ENCODE measurements at places on chromosomes 3 and 15.

DNA sequence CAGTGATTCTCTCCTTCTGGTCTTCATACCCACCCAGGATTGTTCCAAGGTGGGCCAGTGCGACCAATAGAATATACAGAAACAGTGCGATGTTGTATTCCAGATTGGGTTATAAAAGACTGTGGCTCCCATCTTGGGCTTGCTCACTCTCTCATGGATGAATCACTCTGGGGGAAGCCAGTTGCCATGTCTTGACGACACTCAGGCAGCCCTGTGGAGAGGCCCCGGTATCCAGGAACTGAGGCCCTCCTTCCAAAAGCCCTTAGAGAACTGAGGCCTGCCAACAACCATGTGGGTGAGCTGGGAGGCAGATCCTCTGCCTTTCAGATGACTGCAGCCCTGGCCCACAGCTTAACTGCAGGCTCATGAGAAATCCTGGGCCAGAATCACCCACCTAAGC, 57.2 kb downstream of the SH3GL3 start:
- no peak for DNase-seq

DNA sequence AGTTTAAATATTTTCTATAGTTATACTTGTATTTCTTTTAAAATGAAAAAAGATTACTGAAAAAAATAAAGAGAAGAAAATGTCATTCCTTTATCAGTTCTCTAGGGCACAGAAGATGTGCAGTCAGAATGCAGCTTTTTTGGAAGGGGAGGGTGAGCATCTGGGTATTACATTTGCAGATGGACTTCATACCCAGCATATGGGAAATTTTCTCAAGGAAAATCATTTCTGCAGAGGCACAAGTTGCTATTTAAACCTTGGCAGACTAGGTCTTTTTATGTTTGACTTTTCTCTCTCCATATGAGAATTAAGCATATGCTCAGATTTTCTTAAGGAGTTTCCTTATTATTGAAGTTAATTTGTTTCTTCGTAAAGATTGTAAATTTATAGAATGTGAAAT, 39.5 kb upstream of the ZNF385D start:
- DNase-seq, result no peak

GRCh38 chr3:48897460-48898376, 964 bp downstream of the SLC25A20 start:
- DNase-seq, result no peak

GRCh38 chr3:174287705-174288104, 571.4 kb upstream of the NAALADL2 start:
- no peak for DNase-seq

DNA sequence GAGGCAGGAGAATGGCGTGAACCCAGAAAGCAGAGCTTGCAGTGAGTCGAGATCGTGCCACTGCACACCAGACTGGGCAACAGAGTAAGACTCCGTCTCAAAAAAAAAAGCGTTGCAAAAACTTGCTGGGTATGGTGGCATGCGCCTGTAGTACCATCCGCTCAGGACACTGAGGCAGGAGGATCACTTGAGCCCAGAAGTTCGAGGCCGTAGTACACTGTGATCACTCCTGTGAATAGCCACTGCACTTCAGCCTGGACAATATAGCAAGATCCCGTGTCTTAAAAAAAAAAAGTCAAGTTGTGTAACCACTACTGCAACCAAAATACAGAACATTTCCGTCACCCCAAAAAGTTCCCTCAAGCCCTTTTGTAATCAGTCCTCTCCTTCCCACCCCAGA, 1.5 kb downstream of the ARPC4 start:
- no peak for DNase-seq

GRCh38 chr3:15241341-15241740, 35.3 kb downstream of the CAPN7 start:
- DNase-seq, result peak; percentile 19

DNA sequence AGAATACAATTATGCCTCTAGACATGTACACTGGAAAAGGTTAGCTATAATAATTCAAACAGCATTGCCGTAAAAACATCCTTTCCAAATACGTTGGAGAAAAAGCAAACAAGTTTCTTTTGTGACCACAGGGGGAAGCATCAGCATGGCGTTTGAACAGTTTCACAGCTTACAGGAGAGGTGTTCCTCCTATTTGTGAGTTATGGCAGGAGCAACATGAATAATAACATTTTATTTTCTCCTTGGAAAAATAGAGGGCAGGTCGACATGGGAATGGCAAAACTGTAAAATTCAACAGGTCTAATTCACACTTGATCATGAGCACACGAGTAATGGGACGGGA, 39.7 kb upstream of the GADL1 start:
- DNase-seq, result peak; percentile 41

DNA sequence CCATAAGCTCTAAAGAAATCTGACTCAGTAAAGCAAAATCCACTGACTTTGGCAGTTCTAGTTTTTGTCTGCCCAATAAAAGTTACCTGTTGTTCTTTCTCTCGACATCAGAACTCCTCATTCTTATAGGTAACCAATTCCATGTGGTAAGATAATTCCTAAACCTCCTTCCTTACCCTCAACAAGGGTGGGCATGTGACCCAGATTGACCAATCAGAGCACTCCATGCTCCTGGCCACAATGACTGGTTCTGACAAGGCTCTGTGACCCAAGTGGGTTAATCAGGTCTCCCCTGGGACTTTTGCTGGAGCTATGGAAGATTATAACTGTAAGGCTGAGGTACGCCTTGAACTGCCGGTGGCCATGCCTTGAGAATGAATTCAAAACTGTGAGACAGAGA, 31.7 kb downstream of the LINS1 start:
- DNase-seq, result no peak

GRCh38 chr3:30341851-30342250, 264.6 kb upstream of the TGFBR2 start:
- DNase-seq, result no peak

GRCh38 chr3:60304112-60304511, 947.1 kb downstream of the FHIT start:
- DNase-seq, result no peak

DNA sequence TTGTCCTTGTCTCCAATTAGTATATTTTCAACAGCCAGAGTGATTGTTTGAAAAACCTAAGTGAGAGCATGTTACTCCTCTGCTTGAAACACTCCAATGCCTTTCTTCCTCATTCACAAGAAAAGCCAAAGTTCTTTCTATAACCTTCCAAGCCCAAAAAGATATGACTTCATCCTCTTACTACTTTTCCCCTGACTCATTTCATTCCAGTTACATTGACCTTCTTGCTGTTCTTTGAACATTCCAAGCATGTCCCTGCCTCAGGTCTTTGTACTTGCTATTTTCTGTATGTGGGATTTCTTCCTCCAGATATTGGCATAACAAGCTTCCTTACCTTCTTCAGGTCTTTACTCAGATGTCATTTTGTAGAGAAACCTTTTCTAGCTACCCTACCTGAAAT, 28.3 kb downstream of the EHHADH start:
- peak; percentile 60 for DNase-seq

DNA sequence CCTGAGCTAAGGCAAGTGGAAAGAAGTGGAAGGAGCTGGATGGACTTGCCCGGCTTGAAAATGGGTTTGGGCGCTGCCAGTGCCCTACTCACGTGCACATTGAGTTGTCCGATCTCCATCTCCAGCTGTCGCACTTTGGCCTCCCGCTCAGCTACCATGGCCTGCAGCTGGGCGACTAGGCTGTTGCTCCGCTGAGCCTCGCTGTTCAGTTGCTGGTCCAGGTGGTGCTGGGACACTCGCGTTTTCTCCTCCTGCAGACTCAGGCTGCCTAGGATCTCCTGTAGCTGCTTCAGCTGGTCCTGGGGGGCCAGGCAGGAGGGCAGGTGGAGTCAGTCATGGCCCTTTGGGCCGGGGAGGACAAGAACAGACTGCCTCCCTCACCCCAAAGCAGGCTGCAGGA, 33.0 kb upstream of the HHATL start:
- no peak for DNase-seq

DNA sequence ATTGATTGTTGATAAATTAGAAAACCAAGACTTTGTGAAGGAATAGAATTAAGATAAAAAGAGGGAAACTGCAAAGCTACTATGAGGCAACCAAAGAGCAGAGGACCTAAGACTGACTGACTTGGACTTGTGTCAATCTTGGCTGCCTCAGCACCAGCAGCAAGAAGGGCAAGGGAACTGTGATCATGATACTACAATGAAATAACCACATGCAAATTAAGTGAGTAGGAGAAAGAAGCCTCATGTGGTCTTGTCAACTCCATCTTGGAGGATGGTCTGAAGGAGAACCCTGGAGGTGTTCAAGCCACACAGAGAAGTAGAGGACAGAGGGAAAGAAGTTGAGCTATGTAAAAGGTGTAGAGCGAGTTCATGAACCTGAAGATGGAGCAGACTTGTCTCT, 47.3 kb upstream of the THRB start:
- no peak for DNase-seq

DNA sequence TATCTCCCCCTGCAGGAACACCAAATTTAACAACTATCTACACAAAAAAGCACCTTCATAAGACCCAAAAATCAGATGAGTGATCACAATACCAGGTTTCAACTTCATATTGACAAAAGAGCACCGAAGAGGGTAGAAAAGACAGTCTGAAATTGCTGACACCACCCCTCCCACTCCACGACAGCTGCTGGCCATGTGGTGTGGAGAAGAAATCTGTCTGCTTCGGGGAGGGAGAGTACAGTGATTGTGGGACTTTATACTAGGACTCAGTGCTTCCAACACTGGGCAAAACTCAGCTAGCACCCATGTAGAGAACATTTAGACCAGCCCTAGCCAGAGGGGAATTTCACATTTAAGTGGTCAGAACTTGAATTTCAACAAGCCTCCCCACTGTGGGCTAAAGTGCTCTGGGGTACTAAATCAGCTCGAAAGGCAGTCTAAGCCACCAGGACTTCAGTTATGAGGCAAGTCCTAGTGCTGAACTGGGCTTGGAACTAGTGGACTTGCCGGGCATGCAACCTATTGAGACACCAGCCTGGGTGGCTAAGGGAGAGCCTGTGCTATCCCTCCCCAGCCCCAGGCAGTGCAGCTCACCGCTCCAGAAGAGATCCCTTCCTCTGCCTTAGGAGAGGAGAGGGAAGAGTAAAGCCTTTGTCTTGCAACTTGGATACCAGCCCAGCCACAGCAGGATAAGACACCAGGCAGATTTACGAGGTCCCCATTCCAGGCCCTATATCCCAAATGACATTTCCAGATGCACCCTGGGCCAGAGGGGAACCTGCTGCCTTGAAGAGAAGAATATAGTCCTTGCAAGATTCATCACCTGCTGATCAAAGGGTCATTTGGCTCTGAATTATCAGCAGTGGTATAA, 44.6 kb upstream of the POU1F1 start:
- DNase-seq, result no peak

DNA sequence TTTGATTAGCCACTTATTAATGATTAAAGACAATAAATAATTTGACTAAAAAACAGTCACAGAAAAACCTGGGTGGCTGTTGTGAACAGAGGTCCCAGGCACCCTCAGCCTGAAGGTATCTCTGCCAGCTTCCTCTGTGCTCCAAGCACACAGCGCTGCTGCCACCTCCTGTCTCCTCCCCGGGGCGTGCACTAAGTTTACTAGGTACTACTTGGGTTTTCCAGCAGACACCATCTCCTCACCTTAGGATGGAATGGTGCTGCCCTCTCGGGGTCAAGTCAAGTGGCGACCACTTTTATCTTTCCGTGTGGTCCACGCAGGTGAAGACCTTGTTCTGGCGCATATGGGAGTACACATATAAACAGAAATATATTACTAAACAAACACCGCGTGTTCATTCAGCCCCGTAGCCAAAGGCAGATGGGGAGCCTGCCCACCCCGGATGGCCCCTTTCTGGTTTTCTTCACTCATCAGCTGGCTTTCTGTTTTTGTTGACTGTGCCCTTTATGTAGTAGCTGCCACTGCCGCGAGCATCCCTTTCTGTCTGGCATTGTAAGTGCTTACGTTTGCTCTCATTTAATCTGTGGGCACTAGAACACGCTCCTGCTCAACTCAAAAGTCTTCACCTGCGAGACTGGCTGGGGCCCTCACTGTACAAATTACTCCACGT, 128.0 kb downstream of the LRIG1 start:
- peak; percentile 5 for DNase-seq

GRCh38 chr15:38017721-38018120, 83.3 kb downstream of the TMCO5A start:
- no peak for DNase-seq
